Stimulated activated CD8-positive, alpha-beta memory T cell treated with anti-CD3 and anti-CD28 coated beads, Interleukin-2, amount 100 ng/mL, for 48 hours (primary cell): ENCODE measurements at places on chromosomes 6 and 20.
A peak's percentile ranks its signal among the peaks of the same experiment; 100 is the strongest.

DNA sequence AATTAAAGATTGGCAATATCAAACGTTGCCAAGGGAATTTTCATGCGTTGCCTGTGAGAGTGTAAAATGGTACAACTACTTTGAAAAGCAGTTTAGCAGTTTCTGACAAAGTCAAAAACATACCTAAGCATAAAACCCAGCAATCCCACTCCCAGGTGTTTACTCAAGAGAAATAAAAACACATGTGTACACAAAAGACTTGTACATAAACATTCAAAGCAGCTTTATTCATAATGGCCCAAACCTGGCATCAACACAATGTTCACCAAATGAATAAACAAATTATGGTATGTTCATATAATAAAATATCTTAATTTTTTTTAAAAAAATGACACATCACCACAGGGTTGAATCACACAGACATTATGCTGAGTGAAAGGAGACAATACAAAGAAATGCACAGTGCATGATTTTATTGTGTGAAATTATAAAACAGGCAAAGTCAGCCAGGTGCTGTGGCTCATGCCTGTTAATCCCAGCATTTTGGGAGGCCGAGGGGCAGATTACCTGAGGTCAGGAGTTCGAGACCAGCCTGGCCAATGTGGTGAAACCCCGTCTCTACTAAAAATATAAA, 240.4 kb upstream of the MARCKS start:
- no peak for DNase-seq

- DNase-seq: no peak
Measured at GRCh38 chr6:108518714-108519576, 41.8 kb upstream of the FOXO3 start.

GRCh38 chr6:107653861-107654394, 164.0 kb downstream of the SOBP start:
- DNase-seq: no peak

DNA sequence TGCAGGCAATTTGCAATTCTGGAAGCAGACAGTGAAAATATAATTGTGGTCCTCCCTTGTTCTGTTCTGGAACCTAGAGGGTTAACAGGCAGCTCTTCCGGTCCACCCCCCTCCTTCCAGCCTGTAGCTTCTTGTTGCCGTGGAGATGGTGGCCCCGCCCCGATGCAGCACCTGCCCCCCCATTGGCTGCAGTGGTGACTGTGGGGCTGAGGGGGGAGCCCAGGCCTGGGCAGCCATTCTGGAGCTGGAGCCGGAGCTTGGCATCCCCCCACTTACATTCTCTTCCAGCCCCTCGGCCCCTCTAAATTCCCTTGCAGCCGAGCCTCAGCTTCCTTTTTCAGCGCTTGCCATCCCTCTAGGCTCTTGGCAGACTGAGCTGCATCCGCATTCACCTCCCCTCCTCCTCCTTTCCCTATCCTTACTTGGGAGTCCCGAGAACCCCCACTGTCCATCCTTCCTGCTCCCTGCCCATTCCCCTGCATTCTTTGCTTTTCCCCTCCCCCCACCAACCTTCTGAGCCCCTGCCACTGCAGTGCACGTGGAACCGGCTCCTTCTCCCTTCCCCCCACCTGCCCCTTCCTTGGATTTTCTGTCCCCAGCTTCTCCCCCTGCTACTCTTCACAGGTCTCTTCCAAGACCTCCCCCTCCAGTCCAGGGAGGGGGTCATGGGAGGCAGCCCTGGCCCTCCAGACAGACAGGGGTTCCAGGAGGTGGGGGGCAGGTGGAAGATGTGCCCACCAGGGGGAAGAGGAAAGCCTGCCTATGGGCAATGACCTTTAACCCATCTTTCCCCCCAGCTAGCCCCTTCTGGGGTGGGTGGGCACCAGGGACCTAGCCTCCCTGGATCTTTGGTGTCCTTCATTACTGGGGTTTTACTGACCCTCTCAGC, 11.4 kb downstream of the SYNGAP1 start:
- peak; percentile 78 for DNase-seq

DNA sequence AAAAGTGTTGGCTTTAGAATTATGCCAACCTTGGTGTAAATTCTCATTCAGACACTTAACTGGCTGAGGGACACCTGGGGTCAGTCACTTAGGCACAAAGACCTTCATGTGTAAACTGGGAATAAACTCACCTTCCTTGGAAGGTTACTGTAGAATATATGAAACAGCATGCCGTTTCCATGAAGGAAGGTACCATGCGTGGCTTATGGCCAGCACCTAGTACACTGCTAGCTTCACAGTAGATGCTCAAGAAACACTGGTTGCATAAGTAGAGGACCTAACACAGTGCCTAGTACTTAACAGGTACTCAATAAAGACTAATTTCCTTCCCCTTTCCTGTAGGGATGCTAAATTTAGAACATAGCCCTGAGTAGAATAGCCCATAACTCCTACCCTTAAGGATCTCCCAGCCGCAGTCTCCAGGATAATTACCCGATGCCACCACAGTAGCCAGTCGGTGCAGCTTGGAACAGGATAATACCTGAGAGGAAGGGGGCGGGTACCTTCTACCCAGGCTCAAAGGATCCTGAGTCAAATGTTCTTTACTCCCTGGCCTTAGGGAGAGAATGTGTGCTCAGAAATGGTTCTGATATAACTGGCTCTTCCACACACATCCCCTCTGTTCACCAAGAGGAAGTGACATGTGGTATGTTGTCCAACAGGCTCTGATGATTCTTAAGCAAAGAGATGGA, 3.6 kb downstream of the BCL2L1 start:
- DNase-seq: no peak

- no peak for DNase-seq
Measured at GRCh38 chr6:96521306-96521643, 331 bp upstream of the UFL1 start.

DNA sequence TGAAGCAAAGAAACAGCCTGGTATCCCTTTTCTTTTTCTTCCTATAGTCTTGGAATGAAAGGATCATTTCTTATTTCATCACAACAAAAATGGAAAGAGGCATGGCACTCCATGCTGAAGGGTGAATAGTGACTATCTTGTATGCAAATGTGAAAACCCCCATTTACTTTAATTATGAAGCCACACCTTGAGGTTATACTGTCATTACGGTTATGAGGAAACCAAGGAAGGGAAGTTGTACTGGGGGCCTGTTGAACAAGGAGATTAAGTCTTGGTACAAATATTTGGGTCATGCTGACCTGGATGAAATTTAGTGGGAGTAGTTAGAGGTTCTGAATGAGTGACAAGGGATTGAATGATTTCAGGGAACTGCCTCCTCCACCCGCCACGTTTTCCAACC, 8.7 kb upstream of the STXBP5 start:
- no peak for DNase-seq

GRCh38 chr20:24938498-24938897, 10.6 kb upstream of the CST7 start:
- DNase-seq: no peak

DNA sequence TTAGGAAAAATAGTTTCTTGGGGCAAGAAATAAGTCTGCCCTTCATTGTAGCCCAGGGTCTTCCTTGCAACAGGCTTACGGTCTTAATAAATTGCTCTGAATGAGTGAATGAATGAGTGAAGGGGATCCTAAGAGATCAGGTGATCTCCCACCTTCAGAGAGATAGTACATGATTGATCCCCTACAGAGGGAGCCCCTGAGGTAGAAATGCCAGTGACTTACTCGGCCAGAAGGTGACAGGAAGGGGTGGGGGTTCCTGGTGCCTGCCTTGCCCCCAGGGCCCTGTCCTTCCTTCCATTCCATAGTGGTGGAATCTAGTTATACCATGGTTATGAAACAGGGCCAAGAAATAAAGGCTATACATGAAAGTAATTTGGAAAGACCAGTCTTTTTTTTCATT, 215.3 kb upstream of the SSTR4 start:
- no peak for DNase-seq

- DNase-seq: no peak
Measured at GRCh38 chr6:70289299-70289698, 13.6 kb downstream of the COL9A1 start.

DNA sequence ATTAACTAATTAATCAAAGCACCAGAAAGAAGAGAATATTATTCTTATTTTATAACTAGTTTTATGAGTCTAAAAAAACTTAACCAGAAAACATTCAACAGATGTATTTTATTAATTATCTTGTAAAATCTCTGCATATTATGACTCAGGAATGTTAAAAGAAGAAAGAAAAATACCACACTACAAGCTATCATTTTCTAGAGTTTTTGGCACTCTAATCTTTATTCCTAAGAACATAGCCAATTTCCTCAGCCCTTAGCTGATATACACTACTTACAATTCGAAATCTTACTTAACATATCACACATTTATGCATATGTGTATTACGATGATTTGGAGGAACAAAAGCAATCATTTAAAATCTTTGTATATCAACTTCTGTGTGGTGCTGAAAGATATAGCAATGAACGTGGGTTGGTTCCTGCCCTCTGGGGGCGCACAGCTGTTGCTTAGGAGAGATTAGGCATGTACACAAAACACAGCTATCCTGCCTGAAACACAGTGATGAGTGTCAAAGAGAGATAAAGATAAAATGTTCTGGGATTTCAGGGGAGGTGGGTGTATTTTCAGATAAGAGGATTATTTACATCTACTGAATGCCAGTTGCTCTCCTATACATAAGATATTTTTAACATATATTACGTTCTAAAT, 404.5 kb downstream of the SYNE1 start:
- no peak for DNase-seq

DNA sequence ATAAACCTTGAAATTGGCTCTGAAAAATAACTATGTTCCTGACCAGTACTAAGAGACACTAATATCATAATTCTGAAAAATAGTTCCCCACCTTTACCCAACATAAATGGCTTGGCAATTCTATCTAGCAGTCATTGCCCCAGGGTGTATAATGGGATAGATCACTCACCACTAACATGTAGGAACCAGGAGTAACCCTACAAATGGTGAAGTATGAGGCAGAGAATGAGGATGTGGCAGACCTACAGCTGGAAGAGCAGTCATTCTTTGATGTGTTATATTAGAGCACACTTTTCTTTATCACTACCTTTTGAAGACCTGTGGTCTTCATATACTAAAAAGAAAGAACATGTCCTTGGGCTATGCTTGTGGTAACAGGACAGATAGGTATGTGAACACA, 136.5 kb upstream of the SYNDIG1 start:
- no peak for DNase-seq

DNA sequence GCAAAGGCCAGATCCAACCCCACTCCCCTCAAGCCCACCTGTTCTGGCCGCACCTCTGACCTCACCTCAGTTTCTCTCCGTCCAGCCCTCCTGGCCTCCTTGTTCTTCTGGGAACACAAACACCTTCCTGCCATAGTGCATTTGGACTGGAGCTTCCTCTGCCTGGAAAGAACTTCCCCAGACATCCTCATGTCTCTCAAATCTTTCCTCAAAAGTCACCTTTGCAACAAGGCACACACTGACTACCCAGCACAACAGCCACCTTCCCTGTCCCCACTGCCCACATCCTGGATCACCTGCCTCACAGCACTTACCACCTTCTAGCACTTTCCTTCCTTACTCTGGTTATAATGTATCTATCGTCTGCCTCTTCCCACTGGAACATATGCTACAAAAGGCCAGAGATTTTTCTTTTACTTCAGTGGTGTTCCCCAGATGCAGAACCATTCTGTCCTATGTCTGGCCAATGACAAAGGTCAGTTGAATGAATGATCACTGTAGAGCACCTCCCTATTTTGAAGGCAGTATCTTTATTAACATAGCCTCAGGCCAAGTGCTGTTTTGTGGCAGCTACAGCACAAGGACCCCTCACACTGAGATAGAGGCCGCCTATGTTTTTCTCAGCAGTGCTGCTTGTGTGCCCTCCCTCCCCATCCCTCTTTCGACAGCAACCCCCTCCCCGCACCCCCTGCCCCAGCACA, 4.1 kb downstream of the HLA-B start:
- DNase-seq: no peak
